NCI-H2171 (cell line): ENCODE measurements at places on chromosomes 5 and 9.

DNA sequence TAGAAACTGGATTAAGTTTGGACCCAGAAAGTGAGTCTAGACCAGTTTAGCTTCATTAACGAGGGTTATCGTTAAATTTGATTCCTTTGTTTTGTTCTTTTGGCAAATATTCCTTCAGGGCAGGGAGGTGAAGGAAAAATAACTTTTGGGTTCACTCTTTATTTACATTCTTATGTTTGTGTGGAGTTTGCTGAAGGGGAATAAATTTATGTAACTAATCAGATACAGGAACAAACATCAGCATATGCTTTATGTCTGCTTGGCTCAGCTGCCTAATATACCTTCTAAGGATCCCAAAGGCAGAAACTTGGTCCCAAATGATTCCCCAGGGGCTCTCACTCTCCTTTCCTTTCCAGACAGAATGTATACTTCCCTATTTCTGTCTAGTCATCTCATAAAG lies 132.4 kb downstream of the MCTP1 start:
- DNase-seq: no peak

DNA sequence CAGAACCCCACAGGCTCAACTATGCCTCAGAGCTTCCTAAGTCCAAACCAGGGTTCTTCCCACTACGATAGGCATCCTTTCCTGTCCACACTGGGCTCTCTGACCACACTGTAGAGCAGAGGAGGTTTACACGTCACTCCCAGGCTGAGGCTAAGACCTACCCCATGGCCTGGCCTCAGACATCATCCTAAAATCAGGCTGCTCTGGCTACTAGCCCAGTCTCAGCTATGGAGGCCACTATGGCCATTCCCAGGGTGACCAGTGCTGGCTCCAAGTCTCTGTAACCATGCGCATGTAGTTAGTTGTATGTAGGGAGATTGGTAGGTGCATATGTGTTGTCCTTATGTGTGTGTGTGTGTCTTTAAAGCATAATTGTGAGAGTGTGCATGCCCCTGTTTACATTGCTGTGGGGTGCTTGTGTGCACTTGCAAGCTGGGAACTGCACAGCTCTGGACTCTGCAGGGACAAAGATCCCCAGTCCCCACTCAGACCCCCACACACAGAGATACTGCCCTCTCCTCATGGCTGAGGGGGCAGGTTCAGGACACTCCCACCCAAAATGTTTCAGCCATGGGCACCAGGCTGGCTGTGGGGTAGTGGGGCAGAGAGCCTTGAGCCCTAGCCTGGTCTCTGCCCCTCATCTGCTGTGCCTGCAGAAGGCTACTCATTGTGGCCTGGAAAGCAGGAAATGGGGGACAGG lies 12.3 kb downstream of the PDLIM4 start:
- no peak for DNase-seq

- DNase-seq: no peak
Measured at GRCh38 chr9:18463991-18464390, 10.0 kb upstream of the ADAMTSL1 start.

- no peak for DNase-seq
Measured at GRCh38 chr5:177537389-177538361, 16.7 kb downstream of the FAM193B start.

DNA sequence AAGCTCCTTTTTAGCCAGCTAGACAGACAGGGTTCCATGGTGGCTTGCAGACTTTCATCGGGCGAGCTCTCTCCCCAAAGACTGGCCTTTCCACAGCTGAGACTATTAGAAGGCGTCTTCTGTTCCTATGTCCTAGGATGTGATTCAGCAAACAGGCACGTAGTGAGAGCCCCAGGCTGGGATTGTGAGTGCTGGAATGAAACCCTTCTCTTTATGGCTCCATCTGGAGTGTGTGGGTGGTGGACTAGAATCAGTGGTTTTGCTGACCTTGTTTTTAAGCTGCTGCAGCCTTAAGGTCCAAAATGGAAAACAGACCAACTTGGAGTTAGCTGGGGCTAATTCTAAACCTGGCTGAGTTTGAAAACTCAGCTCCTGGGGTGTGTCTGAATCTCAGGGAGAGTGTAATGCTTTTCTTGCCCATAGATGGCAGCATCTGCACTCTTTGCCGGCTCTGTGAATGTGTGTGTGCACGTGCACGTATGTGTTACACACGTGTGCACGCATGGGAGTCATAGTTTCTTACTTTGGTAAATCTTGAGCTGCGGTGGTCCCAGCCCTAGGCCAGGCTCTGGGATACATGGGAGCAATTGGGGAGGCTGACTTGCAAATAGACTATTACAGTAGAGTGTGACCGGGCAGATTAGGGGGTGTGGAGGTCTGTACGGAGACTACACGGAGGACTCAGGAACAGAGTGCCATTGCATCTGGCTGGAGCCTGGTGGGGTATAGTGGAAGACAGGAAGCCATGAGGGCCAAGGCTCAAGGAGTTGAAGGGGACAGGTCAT lies 10.7 kb downstream of the GSN start:
- DNase-seq: peak; percentile 2
